ENCODE measurements at places on chromosomes 4 and X.

- DNase-seq: no peak
Measured at GRCh38 chr4:113534711-113535110, 226.8 kb downstream of the CAMK2D start.

GRCh38 chrX:73841337-73841736 lies 278.3 kb downstream of the CHIC1 start:
- DNase-seq: no peak

DNA sequence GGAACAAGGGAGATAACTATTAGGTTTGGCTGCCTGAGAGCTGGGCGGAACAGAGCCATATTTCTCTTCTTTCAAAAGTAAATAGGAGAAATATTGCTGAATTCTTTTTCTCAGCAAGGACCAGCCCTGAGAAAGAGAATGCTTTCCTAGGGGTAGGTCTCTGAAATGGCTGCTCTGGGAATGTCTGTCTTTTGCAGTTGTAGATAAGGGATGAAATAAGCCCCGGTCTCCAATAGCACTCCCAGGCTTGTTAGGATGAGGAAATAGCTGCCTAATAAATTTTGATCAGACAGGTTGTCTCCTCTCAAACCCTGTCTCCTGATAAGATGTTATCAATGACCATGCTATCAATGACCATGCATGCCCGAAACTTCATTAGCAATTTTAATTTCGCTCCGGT lies 207.8 kb upstream of the KIT start:
- no peak for DNase-seq

GRCh38 chrX:66638591-66639500 lies at the start of gene EDA2R:
Gene EDA2R, minus strand, starts transcription at chrX:66639078. Its CDS starts 23,058 bp downstream, at chrX:66616020.
- DNase-seq: no peak

DNA sequence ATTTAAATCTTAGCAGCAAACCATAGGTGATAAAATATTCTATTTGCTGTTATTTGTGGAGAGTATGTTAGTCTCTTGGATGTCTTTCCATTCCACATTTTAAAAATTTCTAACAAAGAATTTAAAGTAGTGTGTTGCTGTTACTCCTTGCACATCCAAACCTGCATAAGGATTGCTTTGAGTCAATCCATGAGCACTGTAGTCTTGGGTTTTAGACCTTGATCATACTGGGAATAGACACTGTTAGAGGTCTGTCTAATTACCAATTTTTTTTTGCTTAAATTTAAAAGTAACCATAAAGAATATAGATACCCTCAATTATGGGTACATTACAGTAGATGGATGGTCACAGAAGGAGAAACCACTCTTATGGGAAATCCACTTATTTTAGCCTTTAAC lies 1.5 kb downstream of the AFP start:
- DNase-seq: no peak

GRCh38 chrX:46117234-46117633 lies 428.0 kb downstream of the ZNF674 start:
- no peak for DNase-seq

DNA sequence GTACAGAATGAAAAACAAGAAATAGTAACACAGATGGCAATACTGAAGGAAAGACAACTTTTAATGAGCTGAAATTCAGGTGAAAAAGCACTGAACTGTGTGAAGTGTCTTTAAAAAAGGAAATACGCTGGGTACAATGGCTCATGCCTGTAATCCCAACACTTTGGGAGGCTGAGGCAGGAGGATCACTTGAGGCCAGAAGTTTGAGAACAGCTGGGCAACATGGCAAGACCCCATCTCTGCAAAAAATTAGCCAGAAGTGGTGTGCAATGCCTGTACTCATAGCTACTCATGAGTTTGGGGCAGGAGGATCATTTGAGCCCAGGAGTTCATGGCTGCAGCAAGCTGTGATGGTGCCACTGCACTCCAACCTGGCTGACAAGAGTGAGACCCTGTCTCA lies 59.8 kb upstream of the COX18 start:
- DNase-seq: no peak

Data from CD8-positive, alpha-beta memory T cell (primary cell).